Upper lobe of right lung (tissue), 1 donor: ENCODE measurements at places on chromosomes 4 and X. TPM values are rescaled to one million over a fixed set of nuclear protein-coding genes. Genes with fewer than 3 reads are reported as not detected.

Gene SOD3
- 198 TPM for total RNA-seq

Gene TSPAN6
- total RNA-seq = 13.9 TPM

Gene PLXNB3
- 3.3 TPM for total RNA-seq

DNA sequence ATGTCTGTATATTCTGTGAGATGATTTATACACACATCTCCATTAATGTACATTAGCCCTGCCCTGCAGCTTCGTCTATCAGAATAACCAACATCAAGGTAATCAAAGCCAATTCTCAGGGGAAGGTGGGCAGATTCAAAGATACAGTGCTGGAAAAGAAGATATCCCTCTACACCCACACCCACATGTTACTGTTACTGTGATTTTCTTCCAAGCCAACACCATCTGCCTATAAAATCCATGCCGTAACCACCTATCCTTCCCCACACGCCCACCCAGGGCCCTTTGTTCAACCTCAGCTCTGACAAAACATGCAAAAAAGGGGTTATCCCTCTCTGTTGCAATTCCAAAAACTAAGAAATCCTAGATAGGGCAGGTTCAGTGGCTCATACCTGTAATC, 20.0 kb downstream of the OPHN1 start:
- DNase-seq = no peak

DNA sequence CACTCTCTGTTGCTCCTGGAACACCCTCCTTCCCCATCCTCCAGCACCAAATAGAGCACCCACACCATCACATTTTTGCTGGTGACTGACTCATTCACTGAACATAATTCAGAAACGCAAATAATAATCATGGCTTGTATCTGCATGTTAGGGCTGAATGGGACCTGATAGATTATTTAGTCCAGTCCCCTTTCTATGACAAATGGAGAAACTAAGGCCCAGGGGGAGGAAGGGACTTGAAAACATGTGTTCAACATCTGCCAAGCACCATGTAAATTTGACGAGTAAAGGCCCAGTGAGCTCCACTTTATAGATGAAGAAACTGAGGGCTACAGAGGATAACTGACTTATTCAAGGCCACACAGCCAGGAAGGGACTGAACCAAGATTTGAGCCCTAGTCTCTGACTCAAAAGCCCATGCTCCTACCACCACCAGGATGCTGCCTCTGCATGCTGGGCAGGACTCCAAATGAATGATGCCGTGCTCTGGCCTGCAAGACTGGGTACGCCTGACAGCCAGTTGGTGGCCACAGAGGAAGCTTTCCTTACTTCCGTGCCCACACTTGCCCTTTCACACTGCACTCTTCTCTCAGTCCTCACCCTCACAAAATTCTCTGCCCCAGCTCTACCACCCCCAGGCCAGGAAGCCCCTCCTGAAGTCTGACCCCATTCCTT, 133.3 kb upstream of the PJA1 start:
- no peak for DNase-seq

Gene CTBP1
- total RNA-seq = 169 TPM

Gene LRIT3
- total RNA-seq = 0.14 TPM

- no peak for DNase-seq
Observed at GRCh38 chr4:118842055-118842454, 6.1 kb upstream of the SEC24D start.

- DNase-seq = no peak
Observed at GRCh38 chr4:139403462-139403861, 50.5 kb upstream of the RAB33B start.

Gene SPOCK3
- total RNA-seq = not detected

DNA sequence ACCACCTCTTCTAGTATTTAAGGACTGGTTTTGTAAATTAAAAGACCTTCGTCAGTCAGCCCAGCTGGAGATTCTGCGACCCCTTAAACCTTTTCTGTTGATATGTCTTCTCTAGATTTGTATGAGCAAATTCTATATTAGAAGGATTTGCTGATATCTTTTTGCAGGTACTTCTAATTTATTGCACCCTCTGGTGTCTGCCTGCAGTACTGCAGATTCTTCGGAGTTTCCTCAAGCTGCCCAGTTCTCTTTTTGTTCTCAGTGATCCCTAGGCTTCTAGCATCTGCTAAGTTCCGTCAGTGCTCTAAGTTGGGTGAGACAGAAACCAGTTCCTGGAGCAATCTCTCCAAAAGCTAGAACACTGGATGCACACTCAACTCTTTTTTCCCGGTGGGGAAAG, 545.2 kb downstream of the C4orf33 start:
- no peak for DNase-seq

DNA sequence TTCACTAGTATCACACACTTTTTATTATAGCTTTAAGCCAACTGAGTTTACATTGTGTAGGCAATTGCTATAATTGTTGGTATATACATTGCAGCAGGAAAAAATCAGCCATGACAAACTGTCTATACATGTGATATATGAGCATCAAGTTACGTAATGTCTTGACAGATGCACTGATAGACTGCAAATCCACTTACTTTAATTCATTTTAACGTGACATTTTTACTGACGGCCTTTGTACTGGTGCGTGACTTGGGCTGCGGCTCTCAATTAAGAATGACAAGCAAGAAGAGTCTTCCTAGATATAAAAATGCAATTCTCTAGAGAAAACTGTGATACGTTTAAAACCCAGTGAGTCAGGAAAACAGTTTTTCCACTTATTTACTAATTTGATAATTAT, 143.8 kb downstream of the ACTRT1 start:
- no peak for DNase-seq

- no peak for DNase-seq
Observed at GRCh38 chr4:7389101-7389701, 45.5 kb downstream of the PSAPL1 start.

DNA sequence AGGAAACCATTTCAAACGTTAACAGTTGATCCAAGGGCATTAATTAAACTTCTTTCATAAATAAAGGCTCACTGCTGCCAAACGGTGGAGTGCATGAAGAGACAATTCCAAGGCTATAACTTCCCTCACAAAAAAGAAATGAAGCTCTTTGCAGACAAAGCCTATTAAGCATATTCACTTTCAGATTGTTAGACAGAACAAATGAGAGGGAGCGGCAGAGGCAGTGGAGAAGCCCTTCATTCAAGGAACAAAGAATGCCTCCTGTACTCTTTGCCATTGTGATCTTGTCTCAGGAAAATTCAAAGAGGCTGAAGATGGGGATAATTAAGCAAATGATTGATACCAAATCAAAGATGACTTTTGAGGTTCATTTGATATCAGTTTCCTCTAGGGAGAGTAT, 370.5 kb upstream of the FAT1 start:
- DNase-seq = no peak

Gene SPANXA1
- total RNA-seq = not detected

- no peak for DNase-seq
Observed at GRCh38 chrX:30794497-30794896, 94.6 kb downstream of the TAB3 start.

- no peak for DNase-seq
Observed at GRCh38 chrX:16914058-16914457, 32.4 kb upstream of the REPS2 start.

- DNase-seq = no peak
Observed at GRCh38 chr4:150578745-150579501, 3.0 kb upstream of the MAB21L2 start.

GRCh38 chrX:138964501-138964900, 253.0 kb upstream of the FGF13 start:
- DNase-seq = no peak

GRCh38 chr4:145735347-145735675, 55.4 kb downstream of the C4orf51 start:
- DNase-seq = no peak

DNA sequence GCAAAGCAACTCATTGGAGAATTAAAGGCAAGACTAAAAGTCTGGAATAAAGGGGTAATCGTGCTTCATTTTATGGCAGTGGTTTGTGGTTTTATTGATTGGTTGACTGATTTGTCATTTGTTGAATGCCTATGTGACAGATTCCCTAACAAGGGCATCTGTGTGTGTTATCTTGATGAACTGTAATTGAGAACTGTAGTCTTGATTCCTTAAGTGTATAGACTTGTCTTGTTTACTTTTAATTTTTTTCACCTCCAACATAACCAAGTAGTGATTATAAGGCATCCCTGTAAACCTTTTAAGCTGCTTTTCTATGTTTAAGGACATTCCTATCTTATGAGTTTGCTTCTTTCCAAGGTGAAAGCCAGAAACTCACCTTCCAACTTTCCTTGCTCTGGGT, 216.0 kb upstream of the TAPT1 start:
- no peak for DNase-seq

- no peak for DNase-seq
Observed at GRCh38 chr4:26021417-26022345, 107.7 kb downstream of the SMIM20 start.

- DNase-seq = no peak
Observed at GRCh38 chr4:105154576-105154975, 7.9 kb downstream of the TET2 start.

Gene FAT1
- total RNA-seq = 84.3 TPM

Gene MYL5
- 9.7 TPM for total RNA-seq
